Panc1 (cell line): ENCODE measurements at places on chromosomes 7 and 10.

- no peak for DNase-seq
These were observed 92.4 kb upstream of the PPP2R2D start for GRCh38 chr10:131808370-131808930.

- DNase-seq = no peak
These were observed 334.8 kb downstream of the DNAJB6 start for GRCh38 chr7:157671358-157672255.

GRCh38 chr7:139560678-139561077 lies 37.2 kb downstream of the CLEC2L start:
- DNase-seq = no peak

GRCh38 chr10:24202181-24202570 lies 6.8 kb upstream of the KIAA1217 start:
- DNase-seq = no peak

GRCh38 chr7:134788191-134788590 lies 8.8 kb downstream of the CALD1 start:
- no peak for DNase-seq

- no peak for DNase-seq
These were observed 44.5 kb downstream of the LANCL2 start for GRCh38 chr7:55409482-55410225.

GRCh38 chr7:24722386-24723177 lies 34.7 kb downstream of the GSDME start:
- no peak for DNase-seq

DNA sequence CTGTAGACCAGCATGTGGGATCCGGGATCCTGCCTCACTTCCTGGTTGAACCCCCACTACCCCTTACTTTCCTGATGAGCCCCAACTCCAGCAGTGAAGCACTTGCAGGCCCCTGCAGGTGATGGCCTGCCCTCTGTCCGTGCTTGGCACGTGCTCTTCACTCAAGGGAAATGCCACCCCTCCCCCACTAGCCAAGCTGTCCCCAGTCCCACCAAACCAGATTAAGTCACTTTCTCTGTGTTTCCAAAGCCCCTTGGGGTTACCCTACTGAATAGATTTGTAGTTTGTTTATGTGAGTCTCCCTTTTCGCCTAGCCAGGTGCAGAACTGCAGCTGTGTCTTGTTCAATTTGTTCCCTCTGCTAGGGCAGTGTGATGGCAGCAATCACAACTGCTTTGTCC lies 121.7 kb downstream of the WDFY4 start:
- no peak for DNase-seq

GRCh38 chr10:74153123-74153522 lies 2.1 kb downstream of the ADK start:
- DNase-seq = no peak

GRCh38 chr7:112083776-112084355 lies 122.3 kb downstream of the DOCK4 start:
- no peak for DNase-seq

DNA sequence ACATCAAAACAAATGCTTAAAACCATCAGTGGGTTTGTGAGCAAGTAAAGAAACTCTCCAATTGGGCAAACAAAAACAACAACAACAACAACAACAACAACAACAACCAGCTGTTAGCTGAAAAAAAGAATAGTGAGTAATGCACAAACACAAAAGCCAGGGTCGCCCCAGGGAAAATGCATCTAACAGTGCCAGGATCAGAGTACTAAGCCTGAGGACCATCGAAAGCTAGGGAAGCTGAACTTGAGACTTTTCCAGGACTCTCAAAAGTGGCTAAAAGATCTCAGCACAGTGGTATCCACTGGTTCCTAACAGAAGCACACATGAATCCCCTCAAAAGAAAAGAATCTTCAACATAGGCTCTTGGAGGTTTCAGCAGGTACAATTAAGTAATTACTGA lies 83.3 kb downstream of the CPXM2 start:
- no peak for DNase-seq

GRCh38 chr7:23242321-23242720 lies 4.3 kb upstream of the GPNMB start:
- no peak for DNase-seq

- DNase-seq = no peak
These were observed 639 bp downstream of the DYDC2 start for GRCh38 chr10:80356989-80357850.

DNA sequence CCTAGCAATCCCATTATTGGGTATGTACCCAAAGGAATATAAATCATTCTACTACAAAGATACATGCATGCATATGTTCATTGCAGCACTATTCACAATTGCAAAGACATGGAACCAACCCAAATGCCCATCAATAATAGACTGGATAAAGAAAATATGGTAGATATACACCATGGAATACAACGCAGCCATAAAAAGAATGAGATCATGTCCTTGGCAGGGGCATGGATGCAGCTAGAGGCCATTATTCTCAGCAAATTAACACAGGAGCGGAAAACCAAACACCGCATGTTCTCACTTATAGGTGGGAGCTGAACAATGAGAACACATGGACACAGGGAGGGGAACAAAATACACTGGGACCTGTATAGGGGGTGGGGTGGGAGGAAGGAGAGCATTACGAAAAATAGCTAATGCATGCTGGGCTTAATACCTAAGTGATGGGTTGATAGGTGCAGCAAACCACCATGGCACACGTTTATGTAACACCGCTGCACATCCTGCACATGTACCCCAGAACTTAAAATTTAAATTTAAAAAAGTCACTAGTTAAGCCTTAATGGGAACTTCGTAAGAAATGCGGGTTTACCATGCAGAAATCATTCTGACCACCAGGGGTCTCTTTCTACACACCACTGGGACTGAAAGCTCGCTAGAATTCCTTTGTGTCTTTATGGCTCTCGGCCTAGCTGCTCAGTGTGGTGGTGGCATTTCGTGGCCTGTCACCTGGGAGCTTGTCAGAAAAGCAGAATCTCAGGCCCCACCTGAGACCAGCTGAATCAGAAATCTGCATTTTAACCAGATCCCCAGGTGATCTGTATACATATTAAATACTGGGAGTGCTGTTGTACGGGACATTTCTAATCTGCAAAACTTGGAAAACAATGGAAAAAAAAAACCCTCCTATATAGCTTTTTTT lies 9.5 kb downstream of the ANKRD1 start:
- peak; percentile 67 for DNase-seq

GRCh38 chr10:61663466-61663865 lies 737 bp downstream of the CABCOCO1 start:
- no peak for DNase-seq

DNA sequence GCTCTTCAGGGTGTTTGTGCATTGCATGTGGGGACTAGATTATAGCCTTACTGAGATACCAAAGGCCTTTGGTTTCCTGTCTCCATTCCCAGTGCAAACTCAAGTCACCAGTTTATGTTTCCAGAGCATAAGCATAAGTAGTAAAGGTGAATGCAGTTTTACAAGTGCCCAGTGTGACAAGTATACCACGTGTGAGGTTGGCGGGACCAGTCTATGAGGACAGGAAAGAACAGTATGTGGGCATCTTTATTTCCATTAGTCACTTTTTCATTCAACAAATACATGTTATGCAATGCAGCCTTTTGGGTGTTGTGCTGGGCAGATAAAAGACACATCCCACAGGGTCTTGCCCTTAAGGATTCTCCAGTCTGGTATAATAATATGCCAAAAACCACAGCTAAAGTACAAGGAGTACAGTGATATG lies 146.5 kb downstream of the ARID5B start:
- no peak for DNase-seq

DNA sequence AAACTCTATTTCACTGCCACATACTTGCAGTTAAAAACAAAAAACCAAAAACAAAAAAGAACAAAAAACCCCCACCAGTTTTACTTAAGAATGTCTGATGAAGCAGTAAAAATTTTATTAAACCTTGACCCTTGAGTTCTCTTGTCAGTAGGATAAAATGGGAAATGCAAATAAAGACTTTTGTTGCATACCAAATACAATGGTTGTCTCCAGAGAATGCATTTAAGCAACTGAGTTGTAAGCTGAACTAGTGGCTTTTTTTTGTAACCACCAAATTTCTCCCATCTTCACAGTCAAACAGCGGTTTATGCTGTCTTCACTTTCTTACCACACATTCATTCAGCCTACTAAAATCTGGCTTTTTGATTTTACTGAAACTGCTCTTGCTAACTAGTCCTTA lies 3.1 kb downstream of the SYPL1 start:
- DNase-seq = no peak

GRCh38 chr10:34637418-34637911 lies 177.6 kb downstream of the PARD3 start:
- DNase-seq = peak; percentile 45

DNA sequence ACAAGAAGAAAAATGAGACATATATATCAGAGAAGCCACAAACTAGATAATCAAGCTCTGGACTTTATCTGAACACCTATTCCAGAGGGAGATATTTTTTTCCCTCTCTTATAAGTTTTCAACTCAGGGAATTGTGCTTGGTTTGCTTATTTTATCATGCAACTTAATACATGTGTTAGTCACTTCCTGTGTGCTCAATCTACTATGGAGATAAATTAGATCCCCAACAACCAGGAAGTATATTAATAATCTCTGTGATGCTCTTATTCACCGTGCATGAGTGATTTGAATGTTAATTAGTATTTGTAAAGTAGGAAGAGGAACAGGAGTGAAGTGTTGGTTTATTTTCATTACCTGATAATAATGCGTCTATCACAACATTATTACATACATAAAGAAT lies 38.8 kb upstream of the ZNF365 start:
- DNase-seq = no peak

GRCh38 chr10:61140765-61141392 lies 196.9 kb upstream of the RHOBTB1 start:
- peak; percentile 67 for DNase-seq

DNA sequence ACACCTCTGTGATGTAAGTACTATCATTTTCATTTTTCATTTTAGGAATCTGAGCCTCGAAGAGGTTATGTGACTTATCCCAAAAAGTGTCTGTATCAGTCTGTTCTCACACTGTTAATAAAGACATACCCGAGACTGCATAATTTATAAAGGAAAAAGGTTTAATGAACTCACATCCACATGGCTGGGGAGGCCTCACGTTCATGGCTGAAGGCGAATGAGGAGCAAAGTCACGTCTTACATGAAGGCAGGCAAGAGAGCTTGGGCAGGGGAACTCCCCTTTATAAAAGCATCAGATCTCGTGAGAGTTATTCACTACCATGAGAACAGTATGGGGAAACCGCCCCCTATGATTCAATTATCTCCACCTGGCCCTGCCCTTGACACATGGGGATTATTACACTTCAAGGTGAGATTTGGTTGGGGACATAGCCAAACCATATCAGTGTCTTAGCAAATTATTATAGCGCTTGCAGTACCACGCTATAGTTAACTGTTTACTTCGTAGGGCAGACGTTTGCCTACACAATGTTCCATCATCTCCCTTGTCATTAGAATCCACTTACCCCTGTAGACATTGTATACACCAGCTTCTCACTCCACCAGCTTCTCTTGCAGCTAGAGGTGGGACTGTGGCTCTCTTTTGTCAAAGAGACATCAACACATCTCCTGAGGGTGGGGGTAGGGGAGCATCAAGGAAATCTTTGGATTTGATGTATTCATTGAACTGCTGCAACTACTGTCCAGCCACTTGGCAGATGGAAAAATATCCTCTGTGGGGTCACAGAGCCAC lies 15.4 kb upstream of the NMT2 start:
- no peak for DNase-seq

DNA sequence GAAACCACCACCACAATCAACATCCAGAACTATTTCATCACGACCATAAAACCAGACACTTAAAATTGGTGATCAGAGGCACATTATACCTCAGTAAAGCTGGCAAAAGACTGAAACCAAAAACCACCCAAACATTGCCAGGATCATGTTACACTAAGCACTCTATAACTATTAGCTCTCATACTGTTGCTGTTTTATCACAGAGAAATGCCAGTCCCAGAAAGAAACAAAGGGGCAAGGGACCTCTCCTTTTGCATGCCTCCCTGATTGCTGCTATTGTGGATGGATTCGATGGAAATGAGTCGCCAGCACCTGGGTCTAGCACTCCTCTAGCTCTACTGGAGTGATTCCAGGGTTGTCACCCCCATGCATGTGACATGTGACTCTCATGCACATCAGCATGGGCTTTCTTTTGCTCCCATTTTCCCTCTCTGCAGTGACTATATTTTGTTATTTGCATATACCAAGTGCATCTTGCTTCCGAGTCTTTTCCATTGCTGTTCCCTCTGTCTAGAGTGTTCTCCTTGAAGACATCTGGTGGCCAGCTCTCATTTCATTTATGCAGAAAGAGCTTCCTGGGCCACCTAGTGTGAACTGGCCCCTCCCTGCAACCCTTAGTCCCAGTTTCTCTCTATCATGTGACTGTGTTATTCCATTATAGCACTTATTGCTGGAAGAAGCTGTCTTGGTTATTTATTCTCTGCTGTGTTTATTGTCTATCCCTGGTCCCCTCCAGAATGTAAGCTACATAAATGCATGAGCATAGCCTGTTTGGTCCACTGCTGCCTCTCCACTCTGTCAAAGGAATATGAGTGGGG lies 300.6 kb downstream of the PLXNA4 start:
- DNase-seq = no peak

DNA sequence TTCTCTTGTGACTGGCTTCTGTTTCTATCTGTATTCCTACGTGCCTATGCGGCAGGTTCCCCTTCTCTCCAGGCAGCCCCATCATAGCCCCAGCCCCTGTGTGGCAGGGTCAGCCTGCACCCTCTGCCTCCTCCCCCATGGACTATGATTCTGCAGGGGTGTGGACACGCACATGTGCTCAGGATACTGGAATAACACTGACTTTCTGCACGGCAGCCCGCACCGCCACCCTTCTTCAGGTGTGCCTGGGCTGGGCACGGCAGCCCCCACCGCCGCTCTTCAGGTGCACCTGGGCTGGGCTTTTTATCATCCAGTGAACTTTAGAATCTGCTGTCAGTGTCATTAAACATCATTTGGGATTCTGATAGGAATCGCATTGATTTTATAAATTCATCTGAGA lies 202.6 kb upstream of the PPP2R2D start:
- DNase-seq = no peak

GRCh38 chr7:142749218-142749993 lies at the start of gene PRSS1:
Gene PRSS1 (plus strand): TSS chr7:142749472. CDS start chr7:142749485, 13 bp downstream.
- no peak for DNase-seq

DNA sequence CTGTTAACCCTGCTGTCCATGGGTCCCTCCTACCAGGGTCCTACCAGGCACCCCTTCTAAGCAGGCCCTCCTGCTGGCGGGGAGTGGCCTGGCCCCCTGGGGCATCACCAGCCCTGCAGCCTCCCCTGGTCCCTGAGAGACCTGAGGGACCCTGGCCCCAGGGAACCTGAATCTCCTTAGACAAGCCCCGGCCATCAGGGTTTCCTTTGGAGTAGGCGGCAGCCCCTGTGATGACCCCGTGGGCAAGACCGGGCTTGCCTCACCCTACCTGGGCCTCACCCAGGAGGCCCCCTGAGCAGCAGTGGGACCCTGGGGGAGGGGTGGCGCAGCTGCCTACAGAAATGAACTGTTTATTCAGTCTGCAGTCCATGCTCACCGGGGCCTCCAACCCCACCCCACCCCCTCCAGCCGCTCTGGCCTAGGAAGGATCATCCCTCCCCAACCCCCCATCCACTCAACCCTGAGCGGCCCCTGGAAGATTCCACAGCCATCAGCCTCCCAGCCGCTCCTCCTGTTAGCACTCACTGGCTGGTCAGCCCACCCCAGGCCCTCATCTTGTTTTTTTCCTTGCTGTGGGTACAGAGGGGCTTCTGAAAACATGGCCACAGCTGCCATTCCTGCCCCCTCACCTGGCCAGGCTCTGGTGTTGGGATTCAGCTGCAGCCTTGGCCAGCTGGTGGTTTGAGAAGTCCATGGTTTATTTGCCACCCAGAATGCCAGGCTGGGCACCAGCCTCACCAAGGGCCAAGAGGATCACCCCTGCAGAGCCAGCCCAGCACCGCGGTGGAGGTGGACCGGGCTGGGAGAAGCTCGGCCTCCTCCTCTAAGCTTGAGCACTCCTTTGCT lies 34.8 kb upstream of the CHST15 start:
- no peak for DNase-seq

GRCh38 chr7:100464210-100464660 lies at the start of gene SPACDR:
Gene SPACDR (minus strand): TSS chr7:100464260. CDS start chr7:100464025, 235 bp downstream.
- DNase-seq = no peak
